ENCODE measurements at places on chromosomes 2 and 18.

DNA sequence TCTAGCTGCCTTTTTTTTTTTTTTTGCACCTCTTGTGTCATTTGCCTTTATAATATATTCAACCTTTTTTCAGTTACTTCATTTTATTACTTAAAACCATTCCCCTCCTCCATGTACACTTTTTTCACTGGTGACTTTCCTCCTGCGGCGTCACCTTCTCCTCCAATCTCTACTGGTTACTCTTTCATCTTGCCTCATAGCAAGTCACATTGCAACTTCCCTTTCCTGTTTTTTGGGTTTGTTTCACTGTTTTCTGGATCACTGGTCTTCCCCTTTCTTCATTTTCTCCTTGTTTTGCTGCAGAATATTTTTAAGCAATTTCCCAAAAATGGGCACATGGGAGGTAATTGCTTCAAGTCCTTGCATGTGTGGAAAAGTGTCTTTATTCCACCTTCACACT lies 37.7 kb upstream of the GPR155 start:
- no peak for DNase-seq

GRCh38 chr2:46942143-46942526 lies 26.5 kb upstream of the MCFD2 start:
- DNase-seq, result peak; percentile 51

GRCh38 chr18:37309059-37309458 lies 256.5 kb downstream of the CELF4 start:
- no peak for DNase-seq

DNA sequence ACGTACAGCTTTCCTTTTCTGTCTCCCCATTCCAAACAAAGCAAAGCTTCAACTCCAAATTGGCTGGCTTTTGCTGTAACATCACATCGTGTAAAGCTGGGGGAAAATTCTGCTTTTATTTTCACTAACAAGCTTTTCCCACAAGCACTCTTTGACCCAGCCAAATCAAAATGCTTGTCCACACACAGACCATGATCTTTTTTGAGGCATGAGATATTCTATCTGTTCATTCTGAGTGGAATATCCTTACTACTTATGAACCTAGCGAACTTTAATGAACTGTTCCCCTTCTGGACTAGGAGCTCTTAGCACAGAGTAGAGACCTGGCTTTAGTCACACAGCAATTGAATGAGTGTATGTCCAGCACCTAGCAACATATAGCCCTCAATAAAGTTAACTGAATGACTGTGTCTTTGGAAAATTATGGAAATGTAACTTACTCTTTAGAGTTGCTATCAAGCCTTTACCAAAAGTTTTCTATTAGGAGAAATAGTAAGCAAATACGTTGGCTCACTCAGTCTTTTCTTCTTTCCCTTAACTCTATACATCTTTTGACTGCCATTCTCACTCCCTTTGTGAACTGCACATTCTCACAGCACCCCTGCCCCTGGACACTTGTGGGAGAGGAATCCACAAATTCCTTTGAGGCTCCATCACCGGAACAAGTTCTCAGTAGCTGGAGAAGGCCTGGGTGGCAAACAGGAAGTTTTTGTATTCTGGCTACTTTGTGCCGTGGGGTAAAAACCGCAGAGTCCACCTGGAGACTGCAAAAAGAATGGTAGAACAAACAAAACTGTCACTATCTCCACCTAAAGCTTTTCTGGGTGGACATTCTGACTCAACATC lies 1.3 kb upstream of the UBE2E3 start:
- no peak for DNase-seq

DNA sequence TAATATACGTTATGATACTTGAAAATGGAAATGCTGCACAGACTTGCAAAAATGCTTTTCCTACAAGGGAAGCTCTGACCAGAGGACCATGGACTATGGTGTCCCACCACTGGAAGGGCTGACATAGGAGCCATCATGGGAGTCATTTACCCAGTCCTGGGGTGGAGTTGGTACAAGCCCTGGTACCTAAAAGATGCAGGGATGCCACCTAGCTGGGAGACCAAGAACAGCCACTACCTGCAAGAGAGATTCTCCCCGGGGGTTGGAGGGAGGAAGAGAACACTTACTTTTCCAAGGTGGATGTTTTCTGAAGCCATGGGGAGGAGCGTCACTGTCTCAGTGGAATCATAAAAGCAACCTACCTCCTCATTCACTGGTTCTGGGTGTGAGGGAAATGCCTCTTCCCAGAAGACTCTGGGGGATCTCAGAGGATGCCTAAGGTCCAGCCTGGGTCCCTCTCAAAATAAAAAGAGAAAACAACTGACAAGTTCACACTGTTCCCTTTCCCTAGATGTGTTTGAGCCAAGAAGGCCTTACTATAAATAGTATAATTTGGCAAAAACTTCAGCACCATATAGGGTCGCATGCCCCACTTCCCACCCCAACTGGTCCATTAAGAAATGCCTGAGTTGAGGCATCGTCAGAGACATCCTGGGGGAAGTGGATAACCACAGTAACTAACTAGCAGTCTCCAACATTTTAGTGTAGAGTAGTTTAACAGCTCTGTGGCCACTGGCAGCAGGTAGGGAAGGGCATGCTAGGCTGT lies 39.9 kb downstream of the REEP1 start:
- no peak for DNase-seq

DNA sequence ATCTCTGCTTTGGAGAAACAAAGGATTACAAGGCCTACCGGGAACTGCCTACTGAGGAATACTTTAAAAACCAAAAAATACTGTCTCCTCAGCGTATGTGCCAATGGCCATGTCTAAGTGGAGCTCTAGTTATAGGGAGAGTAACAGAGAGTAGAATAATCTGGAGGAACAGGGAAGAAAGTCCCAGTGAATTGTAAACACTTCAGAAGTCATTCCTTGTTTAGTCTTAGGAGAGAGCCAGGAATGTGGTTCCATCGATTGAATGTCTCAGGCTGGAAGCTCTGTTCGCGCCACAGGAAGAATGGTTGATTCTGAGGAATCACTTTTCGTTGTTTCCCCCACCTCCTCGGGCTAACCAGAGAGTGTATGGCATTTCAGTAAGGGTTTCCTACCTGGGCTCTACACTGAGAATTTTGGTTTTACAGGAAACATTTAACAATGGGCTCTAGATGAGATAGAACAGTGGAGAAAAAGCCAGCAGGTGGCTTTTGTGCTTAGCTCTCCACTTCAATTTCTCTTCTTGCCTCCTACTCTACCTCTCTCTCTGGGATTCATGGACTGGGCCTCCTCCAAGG lies 88.7 kb downstream of the ACVR1 start:
- DNase-seq, result no peak

- no peak for DNase-seq
These were observed 38.2 kb downstream of the KCMF1 start for GRCh38 chr2:85009019-85009618.

Data from stimulated activated CD4-positive, alpha-beta T cell treated with anti-CD3 and anti-CD28 coated beads, Interleukin-15, amount 100 ng/mL, for 1 hour (primary cell).